T-helper 1 cell (primary cell): ENCODE measurements at places on chromosomes 16 and 17.
A peak's percentile ranks its signal among the peaks of the same experiment; 100 is the strongest.

GRCh38 chr17:61639818-61640217 lies 48.8 kb upstream of the NACA2 start:
- DNase-seq, result no peak

DNA sequence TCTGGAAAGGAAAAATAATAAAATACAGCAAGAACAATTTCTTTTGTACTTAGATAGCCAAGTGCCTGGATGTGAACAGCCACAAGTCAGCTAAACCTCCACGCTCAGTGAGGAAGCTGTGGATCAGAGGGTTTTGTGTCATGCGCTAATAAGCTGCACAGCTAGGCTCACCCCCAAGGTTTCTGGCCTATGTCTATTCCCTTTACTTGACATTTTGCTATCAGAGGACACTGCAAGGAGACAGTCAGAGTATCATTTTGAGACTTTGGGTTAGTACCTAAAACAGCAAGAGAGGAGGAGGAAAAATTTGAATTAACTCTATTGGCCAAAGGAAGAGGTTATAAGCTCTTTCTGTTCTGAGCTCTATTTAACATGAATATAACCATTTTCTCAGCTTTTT lies 139.3 kb downstream of the KCNJ2 start:
- no peak for DNase-seq

DNA sequence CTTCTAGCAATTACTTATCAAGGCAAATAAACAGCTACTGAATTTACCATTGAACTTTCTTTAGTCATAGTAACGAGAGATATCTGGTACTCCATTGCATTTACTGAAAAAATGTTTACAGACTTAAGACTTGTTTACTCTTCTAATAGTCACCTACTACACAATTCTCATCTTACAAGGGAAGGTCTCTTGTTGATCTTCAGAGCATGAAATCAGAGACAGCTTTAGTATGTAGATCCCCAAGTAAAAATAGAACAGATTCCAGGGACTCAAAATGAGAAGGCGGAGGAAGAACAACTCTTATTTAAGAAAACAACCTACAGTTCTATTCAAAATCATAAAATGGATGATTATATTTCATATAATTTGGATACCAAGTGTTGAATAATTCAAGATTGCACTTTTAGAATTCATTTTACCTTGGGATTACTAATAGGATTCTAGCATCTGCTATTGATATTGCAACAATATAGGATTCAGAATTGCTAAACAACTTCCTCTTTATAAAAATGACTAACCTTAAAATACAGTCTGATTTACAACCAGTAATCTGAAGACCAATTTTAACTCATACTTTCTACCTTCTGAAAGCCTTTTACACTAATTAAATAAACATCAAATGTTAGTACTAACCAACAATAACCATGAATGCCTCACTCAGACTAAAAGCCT lies 20.8 kb downstream of the UBE2G1 start:
- no peak for DNase-seq

GRCh38 chr16:67326472-67327309 lies at the start of the genes KCTD19 and LRRC36:
KCTD19 (minus strand) TSS chr16:67326741; CDS start chr16:67326707, 34 bp downstream.
LRRC36 (plus strand) TSS chr16:67326815; CDS start chr16:67326863, 48 bp downstream.
- peak; percentile 21 for DNase-seq

DNA sequence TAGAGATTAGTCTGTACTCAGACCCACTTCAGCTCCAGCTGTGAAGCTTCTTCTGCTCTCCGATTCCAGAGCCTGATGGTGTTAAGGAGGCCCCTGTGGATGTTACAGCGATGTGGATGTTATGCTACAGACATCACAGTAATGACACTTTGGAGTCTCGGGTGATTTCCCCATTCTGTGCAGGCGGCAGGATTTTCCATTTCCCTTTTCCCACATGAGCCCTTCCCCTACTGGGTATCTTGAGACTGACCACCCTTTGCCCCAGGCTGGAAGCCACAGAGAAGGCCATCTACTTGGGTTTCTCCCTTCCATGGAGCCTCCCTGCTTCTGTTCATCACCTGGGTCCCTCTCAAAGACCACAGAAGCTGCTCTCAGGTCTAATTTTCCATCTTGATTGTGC lies 78.3 kb downstream of the KCNJ12 start:
- no peak for DNase-seq

GRCh38 chr16:48535831-48536613 lies 74.0 kb downstream of the N4BP1 start:
- DNase-seq, result no peak

GRCh38 chr16:27209591-27209990 lies 6.3 kb downstream of the KDM8 start:
- no peak for DNase-seq
